ENCODE measurements at places on chromosomes 6 and 20.

GRCh38 chr6:48486876-48487275, 375.9 kb upstream of the PTCHD4 start:
- no peak for DNase-seq

- no peak for DNase-seq
Observed at GRCh38 chr6:72784581-72784980, 162.7 kb downstream of the KCNQ5 start.

DNA sequence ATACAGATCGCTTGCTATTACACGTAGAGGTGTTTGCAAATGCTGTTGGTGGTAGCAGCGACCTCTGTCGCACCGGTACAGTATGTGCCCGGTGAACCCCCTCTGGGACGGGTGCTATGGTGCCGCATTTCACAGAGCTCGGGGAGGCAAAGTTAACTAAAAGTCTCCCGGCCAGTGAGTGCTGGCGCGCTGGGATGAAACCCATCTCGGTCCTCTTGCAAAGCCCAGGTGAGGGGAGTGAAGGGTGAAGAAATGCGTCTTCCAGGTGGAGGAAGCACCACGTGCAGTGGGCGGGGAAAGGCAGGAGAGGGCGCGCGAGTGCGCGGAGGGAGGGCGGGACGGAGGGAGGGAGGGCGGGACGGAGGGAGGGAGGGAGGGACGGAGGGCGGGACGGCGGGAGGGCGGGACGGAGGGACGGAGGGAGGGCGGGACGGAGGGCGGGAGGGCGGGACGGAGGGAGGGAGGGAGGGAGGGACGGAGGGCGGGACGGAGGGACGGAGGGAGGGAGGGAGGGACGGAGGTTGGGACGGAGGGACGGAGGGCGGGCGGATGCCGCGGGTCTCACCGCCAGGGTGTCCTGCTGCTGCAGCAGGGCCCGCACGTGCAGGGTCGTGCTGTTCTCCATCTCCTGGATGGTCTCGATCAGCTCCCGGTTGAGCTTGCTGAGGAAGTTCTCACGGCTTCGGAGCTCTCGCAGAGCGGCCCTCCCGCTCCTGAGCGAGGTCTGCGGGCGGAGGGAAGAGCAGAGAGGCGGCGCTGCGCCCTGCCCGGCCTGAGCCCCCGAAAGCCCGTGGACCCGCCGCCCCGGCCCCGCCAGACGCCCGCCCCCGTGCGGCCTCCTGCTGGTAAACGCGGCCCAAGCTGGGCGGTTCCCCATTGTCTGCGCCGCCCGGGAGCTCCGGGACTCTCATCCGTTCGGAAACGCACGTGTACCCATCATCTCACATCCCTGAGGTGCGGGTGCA, 11.7 kb downstream of the C20orf96 start:
- DNase-seq, result no peak

DNA sequence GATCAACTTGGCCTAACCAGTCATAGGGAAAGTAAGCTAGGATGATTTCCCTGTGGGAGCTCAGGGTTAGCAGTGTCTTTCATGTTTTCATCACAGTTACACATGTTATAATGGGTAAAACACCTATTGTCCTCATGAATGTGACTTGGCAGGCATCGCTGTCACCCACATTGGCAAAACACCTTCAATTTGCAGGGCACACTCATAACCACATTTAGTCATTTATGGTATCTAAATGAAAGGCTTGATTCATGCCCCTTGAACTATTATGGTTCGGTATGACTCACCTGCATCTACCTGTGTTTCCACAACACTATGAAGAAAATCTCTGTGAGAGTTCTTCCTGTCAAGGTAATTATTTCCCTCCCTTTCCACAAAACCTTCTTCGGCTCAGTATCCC, 49.2 kb downstream of the FRK start:
- no peak for DNase-seq

DNA sequence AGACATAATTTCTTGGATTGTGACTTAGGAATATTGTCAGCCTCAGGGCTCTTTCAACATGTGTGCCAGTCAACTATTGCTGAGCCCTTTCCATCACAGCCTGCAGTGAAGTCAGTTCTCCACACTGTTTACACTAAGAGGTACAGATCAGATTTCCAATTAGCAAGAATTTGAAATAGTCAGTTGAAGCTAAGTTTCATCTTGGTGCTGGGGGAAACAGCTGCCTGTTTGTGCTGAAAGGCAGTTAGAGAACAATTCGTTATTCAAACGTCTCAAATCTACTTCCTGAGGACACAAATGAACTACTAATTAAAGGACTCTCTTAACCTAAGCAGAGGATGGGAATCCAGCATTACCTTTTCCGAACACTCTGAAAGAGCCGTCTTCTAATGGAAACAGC, 25.9 kb downstream of the ADGRF1 start:
- DNase-seq, result no peak
